Esophagus muscularis mucosa (tissue), 4 donors: ENCODE measurements at places on chromosomes 7 and 10. TPM values are rescaled to one million over a fixed set of nuclear protein-coding genes. Genes with fewer than 3 reads are reported as not detected.

DNA sequence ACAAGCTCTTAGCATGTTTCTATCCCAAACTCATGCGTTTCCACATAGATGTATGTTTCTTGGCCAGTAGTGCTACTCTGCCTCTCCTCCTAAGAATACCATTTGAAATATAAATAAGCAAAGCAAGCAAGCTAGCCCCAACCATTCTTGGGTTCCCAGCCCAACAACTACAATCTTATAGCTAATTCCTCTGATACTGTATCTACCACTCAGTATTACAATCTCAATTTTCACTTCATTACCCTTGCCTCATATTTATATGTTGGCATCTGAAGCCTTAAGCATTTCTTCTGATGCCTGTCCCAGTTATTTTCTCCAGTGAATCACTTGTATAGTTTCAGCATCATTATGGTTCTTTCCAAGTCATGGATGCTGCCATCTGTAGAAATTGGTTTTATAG, 181.1 kb downstream of the ST7 start:
- DNase-seq, result no peak

- no peak for DNase-seq
Observed at GRCh38 chr7:141145630-141145982, 71.7 kb downstream of the TMEM178B start.

DNA sequence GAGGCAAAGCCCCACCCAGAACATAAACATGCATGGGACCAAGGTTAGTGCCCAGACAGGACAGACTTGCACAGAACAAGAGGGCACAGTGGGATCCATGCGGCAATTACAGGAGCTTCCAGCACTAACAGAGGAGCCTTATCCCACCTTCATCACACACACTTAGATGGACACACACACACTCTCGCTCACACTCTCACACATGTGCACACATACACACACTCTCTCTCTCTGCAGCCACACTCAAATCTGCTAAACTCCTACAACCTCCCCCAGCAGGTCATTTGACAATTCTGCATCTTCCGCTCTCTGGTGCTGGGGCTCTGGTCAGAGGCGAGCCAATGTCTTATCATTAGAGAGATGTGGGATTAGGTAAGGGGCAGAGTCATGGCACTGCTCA, 120.5 kb downstream of the UBE2H start:
- no peak for DNase-seq

- no peak for DNase-seq
Observed at GRCh38 chr10:71644307-71645180, 75.0 kb downstream of the C10orf105 start.

DNA sequence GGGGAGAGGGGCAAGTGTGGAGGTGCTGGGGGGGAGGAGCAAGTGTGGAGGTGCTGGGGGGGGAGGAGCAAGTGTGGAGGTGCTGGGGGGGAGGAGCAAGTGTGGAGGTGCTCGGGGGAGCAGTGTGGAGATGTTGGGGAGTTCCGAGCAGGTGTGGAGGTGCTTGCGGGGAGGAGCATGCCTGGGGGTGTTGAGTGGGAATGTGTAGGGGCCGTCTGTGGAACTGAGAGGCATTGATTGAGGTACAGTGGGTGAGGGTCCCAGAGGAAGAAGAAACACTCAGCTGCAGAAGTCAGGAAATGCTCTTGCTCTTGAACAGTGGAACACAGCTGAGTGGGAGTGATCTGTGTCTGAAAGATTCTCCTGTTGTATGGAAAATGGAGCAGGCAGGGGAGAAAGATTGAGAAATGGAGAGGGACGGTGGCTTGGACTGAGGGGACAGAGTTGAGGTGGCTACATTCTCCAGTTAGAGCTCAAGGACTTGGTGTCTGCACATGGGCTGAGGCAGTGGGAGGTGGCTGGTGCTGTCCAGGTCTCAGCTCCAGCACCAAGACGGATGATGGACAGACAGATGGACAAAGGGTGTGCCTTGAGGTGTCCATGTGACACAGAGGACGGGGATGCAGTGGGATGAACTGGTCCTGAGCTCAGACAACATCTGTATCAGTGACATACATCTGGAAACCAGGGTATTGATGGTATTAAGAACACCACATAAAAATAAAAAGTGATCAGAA, 25.2 kb upstream of the NCAPG2 start:
- DNase-seq, result no peak

DNA sequence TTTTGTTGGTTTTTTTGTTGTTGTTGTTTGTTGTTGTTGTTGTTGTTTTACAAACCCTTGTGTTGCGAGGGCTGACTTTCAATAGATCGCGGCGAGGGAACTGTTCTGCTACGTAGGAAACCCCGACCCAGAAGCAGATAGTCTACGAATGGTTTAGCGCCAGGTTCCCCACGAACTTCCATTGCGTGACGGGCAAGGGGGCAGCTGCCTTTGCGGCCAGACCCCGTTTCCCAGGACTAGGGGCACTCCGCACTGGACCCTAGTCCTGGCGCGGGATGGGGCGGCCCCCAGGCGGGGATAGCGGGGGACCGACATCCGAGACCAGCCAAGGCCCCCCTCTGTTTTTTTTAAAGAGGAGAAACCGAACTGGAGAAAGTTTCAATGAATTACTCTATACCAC, 119.6 kb downstream of the LRRTM3 start:
- no peak for DNase-seq

Gene PNLIP
- total RNA-seq, result not detected

Gene WDR91
- total RNA-seq, result 27.4 TPM
